ENCODE measurements at places on chromosomes 7 and 10.

DNA sequence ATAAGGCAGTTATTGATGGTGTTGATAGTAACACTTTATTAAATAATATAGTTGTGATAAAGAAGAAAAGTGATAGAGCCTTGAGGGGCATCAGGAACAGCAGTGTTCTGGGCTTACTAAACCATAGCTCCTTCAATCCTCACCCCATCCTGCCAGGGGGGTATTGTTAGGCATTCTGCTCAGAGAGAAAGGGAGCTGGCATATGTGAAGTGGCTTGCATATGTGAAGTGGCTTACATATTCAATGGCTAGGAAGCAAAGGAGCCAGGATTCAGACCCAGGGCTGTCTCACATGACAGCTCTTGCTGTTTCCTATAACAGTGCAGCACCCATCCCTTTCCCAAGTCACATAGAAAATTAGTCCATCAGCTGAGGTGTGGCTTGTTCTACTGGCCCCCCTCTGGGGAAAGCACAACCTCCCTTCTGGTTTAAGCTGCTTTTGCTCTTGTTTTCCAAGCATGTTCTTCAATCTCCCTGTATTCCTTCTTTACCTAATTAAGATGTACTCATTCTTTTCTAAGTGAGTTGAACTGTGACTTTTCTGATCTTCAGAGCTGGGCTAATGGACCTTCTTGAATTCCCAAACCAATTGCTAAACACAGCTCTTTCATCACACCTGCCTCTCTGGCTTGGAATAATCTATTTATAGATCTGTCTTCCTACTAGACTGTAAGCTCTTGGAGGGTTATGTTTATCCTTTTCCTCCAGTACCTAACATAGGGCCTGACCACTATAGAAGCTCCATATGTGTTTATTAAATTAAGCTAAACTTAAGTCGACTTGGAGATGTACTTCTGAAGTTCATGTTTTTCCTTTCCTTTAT is 108.7 kb upstream of the GLI3 start:
- no peak for DNase-seq

DNA sequence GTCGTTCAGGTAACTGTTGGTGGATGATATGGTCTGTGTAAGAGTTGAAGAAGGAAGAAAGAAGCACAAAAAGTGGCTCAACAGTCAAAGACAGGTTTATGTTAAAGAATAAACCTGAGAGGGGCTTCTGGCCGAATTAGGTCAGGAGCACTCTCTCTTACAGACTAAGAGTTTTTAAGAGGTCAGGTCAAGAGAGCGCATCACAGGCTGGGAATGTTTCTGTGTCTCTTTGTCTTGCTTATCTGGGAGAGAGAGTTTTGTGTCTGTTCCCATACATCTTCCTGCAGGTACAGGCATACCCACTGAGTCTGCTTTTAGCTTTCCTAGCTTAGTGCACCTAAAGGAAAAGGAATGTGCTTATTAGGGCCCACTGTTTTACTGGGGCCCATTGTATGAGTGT is 22.2 kb upstream of the PRPF18 start:
- no peak for DNase-seq

- peak; percentile 82 for DNase-seq
Measured at GRCh38 chr10:73879296-73880173, 5.2 kb upstream of the CAMK2G start.

DNA sequence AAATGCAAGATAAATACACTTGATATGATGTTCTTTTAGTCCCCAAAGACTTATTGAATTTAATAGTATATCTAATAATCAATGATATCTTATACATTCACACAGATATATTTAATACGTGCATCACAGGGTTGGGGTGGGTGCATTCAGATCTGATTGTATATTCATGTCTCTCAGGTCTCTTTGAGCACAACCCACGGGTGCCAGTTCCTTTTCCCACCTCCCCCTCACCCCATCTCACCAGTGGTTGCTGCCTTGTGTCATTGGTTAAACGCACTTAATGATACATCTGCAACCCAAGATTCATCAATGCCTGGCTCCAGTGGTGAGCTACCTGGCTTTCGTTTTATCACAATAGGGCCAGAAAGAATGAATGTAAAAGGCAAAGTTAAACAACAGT is 6.2 kb downstream of the LRIT1 start:
- no peak for DNase-seq

GRCh38 chr7:148962823-148963582 is 65.3 kb downstream of the PDIA4 start:
- peak; percentile 87 for DNase-seq
